COLO829 (cell line): ENCODE measurements at places on chromosomes 4 and X.

DNA sequence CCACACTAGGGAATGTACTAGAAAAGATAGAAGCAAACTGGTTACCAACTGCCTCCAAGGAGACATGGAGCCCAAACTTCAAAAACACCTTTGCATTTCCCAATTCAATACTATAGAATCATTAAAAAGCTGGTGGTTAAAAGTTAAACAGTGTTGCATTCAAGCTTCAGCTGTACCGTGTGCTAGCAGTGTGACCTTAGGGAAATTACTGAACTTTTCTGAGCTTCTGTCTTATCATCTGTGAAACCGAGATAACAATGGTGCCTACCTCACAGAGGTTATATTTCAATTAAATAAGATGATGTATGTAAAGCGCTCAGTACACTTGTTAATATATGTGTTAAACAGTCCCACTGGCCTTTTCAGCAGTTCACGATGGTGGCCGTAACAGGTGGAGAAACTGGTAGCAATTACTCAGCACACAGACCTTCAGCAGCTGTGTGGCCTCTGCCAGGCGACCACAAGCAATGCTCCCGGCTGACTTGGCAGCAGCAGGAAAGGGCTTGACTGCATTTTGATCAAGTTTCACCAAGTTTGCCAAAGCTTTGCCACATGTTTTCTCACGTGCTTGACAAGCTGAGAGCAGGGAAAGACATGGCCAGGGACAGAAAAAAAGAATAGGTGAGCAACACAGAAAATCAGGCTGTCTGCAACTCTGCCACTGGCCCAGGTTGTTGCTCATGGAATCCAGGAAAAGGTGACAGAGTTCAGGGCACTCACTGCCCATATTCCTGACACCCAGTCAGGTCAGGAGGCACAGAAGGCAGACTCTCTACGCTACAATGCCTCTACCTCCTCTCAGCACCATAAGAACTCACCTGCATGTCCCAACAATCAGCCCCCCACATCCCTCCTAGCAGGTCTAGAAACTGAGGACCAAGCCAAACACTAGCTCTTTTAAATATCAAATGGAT is 72.1 kb downstream of the PARM1 start:
- no peak for DNase-seq

DNA sequence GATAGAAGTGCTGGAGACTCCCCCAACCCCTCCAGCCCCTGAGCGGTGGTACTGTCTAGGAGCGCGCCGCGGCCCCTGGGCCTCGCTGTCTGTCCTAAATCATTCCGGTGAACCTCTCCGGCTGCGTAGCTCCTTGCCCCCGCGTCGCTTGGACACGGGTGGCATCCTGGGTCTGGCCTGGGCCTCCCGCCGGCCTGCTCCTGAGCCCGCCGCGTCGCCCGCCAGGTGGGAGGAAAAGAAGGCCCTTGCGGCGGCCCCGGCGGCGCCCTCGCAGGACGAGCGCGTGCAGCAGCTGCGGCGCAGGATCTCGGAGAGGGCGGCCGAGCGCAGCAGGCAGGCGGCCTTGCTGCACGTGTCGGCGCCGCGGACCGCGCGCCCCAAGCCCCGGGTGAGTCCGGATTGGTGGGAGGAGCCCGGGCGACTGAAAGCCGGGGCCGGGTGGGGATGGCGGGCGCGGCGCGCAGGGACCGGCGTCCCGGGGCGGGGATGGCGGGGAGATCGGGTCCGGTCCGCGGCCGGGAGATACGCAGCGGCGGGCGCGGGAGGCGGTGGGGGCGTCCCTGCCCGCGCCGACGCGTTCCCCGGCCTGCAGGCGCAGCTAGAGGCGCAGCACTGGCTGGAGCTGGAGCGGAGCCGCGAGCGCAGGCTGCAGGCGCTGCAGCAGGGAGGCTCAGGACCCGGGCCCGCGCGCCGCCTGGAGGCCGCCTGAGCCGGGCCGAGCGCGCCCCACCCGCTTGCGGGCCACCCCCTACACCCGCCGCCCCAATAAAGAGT is 6.5 kb upstream of the RNF4 start:
- no peak for DNase-seq

DNA sequence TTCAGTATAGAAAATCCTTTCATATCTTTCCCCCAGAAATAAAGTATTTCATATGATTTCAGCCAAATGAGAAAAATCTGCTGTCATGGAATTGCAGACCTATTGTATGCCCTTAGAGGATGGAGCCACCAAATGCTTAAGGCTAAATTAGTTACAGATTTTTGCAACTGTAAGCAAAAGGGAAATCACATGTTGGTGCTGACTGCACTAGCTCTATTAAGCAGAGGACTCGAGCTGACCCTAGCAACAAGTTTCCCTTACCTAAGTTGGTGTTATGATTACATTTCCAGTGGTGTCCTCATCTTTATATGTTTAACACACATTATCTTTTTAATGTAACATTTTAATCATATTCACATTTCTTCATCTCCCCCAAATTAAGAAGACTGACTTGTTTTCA is 58.3 kb upstream of the DOCK11 start:
- DNase-seq: no peak

GRCh38 chrX:80846247-80846646 is 36.6 kb upstream of the BRWD3 start:
- DNase-seq: no peak

- no peak for DNase-seq
Measured at GRCh38 chr4:181792641-181793040, 450.6 kb upstream of the TENM3 start.

DNA sequence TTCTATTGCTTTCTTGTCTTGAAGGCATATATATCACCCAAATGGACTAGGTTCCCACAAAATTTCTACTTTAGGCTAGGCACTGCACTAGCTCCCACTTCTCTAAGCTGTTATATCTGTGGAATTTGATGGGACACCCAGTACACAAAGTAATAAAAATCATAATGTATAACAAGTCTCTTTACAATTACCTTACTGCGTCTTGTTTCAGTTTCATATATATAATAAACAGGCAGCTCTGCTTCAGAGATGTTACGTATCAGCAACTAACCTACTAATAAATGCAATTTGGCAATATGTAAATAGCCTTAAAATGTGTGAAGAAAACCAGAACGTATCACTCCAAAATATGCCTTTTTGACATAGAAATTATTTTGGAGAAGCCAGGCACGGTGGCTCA is 42.0 kb upstream of the UGDH start:
- no peak for DNase-seq

DNA sequence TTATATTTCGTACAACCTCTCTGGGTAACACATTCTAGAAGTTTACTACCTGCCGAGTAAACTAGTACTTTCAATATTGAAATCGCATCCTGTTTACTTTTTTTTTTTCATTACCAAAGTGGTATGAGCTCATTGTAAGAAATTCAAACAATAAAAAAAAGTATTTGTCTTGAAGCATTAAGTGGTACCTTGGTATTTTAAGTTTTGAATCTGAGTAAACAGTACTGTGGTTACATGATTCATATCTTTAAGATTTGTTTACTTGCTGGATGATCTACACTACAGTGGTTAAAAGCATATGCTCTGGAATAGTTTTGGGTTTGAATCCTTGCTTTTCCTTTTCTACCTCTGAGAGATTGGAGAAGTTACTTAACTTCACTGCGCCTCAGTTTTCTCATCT is 3.8 kb upstream of the MMGT1 start:
- no peak for DNase-seq

- DNase-seq: no peak
Measured at GRCh38 chr4:123977641-123978081, 581.1 kb downstream of the SPRY1 start.

DNA sequence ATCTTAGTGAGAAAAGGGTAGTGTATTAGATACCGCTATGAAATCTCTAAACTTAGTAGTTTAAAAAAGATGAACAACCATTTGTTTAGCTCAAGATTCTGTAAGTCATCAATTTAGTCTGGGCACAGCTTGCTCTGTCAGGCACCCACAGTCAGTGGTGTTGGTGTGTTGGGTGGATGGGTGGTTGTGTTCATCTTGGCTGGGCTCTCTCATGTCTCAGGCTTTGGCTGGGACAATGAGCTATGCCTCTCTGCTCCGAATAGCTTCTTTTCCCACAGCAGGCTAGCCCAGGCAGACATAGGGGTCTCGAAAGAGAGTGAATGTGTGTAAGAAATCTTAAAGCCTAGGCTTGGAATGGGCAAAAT is 127.0 kb upstream of the GATB start:
- DNase-seq: no peak

DNA sequence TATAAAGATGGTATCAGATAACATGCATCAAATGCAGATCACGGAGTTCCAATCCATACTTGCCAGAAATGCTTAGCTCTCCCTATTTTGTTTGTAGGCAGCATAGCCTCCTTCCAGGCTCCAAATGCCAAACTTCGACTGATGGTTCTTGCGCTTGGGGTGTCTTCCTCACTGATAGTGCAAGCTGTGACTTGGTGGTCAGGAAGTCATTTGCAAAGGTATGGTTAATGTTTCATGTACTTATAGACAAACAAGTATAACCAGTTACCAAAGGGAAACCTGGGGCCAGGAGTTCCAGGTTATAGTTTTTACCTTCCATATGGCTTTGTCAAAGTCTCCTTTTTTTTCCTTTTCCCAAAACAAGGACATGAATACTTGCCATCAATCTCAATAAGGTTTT is 5.3 kb downstream of the CWH43 start:
- DNase-seq: no peak

- DNase-seq: no peak
Measured at GRCh38 chr4:113371111-113371510, 321.7 kb downstream of the ANK2 start.

DNA sequence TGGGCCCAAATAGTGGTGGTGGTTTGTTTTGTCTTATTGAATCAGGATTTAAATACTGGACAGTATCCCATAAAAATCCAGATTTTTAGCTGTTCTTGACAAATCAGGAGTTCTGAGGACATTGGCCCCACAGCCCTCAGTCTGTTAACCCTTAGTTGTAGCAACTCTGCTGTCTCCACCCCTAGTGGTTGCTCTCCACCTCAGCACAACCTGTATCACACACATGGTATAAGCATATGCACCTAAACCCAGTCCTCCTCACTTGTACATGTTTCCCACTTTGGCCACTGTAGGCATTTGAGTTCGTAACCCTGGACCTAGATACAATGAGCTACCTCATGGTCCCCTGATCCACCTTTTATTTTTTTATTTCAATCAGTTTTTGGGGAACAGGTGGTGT is 75.9 kb downstream of the MRPL1 start:
- DNase-seq: no peak

- no peak for DNase-seq
Measured at GRCh38 chr4:2743518-2744445, 12.4 kb downstream of the TNIP2 start.

DNA sequence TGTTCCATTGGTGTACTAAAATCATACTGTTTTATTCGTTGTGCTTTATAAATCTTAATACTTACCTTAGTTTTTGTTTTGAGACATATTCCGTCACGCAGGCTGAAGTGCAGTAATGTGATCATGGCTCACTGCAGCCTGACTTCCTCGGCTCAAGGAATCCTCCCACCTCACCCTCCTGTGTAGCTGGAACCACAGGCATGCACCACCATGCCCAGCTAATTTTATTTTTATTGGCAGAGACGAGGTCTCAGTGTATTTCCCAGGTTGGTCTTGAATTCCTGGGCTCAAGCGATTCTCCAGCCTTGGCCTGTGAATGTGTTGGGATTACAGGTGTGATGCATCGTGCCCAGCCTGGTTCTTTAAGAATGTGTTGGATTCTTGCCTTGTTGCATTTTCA is 24.4 kb upstream of the DCK start:
- no peak for DNase-seq

DNA sequence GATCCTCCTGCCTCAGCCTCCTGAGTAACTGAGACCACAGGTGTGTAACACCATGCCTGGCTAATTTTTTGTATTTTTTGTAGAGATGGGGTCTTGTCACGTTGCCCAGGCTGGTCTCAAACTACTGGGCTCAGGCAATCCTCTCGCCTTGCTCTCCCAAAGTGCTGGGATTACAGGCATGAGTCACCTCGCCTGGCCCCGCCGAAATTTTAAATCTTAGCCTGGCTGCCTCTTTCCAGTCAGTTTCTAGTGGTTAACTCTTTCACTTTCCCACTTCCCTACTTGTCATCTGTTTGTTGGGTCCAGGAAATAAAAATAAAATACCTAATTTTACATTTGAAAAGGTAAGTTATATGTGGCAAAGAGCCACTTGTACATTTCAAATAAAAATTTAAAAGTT is 62.4 kb downstream of the TMEM165 start:
- DNase-seq: no peak

GRCh38 chr4:5238173-5238572 is 186.9 kb downstream of the STK32B start:
- peak; percentile 43 for DNase-seq

GRCh38 chr4:15926486-15926885 is 12.1 kb downstream of the FGFBP1 start:
- DNase-seq: no peak

DNA sequence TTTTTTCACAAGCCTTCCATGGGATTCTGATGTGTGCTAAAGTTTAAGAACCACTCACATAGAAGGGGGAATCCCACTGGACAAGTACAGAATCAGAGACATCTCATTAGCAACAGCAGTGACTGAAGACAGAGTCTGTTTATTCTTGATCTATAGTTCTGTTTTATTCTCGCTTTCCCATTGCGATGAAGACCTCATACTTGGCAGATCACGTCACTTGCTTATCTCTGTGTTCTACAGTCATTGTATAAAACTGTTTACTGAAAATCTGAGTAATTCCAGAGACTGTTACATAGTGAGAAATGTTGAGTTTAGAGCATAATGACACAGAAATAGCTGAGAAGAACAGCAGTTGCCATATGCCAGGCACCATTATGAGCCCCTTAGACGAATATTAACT is 185.5 kb downstream of the PTTG2 start:
- DNase-seq: no peak

- DNase-seq: peak; percentile 67
Measured at GRCh38 chr4:75995727-75996126, 5.0 kb upstream of the SDAD1 start.

GRCh38 chrX:151478058-151478457 is 81.1 kb downstream of the VMA21 start:
- no peak for DNase-seq

GRCh38 chr4:139956507-139957017 is 197.4 kb downstream of the MAML3 start:
- peak; percentile 66 for DNase-seq

- DNase-seq: no peak
Measured at GRCh38 chrX:32408389-32408788, 803.0 kb downstream of the DMD start.

DNA sequence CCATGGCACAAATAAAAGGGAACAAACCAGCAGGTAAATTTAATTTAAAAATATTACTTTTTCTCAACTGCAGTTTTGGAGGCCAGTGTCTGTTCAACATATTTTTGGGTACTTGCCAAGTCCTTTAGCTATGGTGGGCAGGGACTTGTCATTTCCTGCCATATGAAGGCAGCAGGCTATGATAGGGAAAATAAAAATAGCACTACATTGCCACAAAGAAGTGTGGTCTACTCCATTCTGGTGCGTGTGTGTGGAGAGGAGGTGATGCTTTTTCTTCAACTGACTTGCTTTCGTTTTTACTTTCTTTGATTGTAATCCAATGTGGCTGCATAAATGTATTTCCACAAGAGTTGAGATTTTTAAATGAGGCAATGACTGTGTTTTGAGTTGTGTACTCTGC is 17.2 kb downstream of the GPR174 start:
- DNase-seq: no peak
